ENCODE measurements at places on chromosomes 16 and 17.
A peak's percentile ranks its signal among the peaks of the same experiment; 100 is the strongest.

DNA sequence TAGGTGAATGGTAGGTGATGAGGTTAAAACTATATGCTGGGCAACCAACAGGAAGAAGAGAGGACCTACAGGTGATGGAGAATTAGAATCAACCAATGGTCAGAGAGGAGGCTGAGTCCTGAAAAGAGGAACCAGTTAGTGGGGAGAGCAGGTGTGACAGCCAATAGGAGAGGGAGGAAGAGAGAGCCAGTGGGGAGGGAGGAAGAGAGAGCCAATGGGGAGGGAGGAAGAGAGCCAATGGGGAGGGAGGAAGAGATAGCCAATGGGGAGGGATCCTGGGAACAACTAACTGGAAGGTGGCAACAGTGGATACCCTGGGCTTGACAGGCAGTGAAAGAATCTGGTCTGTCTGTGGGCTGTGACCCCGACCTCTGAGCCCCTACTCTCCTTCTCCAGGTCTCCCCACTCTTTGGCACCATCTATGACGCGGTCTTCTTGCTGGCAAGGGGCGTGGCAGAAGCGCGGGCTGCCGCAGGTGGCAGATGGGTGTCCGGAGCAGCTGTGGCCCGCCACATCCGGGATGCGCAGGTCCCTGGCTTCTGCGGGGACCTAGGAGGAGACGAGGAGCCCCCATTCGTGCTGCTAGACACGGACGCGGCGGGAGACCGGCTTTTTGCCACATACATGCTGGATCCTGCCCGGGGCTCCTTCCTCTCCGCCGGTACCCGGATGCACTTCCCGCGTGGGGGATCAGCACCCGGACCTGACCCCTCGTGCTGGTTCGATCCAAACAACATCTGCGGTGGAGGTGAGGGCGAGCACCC, 3.7 kb downstream of the GUCY2D start:
- no peak for DNase-seq

DNA sequence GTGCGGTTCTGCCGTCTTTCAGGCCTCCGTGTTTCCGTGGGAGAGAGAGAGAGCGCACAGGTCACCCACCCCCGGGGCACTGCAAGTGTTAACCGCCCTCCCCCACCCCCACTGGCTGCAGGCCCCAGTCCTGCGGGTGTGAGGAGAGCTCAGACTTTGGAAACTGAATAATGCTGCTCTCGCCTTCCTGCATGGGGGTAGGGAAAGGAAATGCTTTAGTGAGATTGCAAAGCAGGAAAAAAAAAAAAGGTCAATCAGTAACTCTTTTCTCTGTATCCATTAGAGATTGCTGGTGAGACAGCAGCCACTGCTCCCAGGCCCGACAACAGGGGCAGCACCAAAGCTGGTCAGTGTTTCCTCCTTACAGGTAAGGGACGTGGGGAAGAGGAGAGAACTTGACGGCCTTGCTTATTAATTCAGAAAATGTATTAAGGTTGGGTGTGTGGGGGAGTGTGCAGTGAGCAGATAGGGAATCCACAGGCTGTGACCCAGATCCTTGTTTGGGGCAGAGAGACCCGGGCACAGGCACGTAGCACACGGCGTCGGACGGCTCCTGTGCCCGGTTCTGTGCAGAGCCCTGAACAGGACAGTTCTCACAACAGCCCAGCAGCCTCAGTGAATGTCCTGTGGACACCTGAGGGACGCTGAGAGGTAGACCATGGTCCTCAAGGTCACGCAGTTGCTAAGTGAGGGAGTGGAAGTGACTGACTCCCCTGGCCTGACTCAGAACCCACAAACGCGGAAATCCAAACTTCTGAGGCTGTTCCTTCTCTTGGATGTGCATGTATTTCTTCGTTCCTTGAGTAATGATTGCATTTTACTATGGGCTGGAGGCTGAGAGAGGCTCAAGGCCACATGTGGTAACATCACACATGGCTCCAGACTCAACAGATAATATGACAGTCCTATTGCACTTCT, 156.5 kb downstream of the FOXL1 start:
- peak; percentile 69 for DNase-seq

- DNase-seq: no peak
Observed at GRCh38 chr17:78107457-78107856, 21.1 kb downstream of the TMC6 start.

DNA sequence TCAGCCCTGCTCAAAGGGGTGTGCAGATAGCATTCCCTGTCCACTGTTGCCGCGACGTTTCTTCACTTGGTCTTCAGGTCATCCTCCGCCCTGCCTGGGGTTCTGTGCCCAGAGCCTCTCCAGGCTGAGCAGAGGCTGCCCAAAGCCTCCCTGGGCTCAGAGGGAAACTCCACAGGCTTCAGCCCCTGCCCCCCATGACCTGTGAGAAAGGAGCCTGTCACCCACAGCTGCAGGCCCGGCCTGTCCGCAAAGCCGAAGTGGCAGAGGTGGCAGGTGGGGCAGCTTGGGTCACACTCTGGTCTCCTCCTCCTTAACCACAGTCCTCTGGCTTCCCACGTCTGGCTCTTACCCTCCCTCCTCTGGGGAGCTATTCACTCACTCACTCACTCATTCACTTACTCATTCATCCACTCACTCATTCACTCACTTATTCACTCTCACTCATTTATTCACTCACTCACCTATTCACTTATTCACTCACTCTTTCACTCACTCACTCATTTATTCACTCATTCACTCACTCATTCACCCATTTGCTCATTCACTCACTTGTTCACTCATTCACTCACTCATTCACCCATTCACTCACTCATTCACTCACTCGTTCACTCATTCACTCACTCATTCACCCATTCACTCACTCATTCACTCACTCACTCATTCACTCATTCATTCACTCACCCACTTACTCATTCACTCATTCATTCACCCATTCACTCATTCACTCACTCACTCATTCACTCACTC, 7.1 kb upstream of the CPSF4L start:
- no peak for DNase-seq

GRCh38 chr17:31156326-31156725, 61.5 kb downstream of the NF1 start:
- no peak for DNase-seq

GRCh38 chr16:61580579-61580978, 455.7 kb downstream of the CDH8 start:
- DNase-seq: no peak

Data from kidney (tissue), 22 donors.